ENCODE measurements at places on chromosomes 4 and X.

DNA sequence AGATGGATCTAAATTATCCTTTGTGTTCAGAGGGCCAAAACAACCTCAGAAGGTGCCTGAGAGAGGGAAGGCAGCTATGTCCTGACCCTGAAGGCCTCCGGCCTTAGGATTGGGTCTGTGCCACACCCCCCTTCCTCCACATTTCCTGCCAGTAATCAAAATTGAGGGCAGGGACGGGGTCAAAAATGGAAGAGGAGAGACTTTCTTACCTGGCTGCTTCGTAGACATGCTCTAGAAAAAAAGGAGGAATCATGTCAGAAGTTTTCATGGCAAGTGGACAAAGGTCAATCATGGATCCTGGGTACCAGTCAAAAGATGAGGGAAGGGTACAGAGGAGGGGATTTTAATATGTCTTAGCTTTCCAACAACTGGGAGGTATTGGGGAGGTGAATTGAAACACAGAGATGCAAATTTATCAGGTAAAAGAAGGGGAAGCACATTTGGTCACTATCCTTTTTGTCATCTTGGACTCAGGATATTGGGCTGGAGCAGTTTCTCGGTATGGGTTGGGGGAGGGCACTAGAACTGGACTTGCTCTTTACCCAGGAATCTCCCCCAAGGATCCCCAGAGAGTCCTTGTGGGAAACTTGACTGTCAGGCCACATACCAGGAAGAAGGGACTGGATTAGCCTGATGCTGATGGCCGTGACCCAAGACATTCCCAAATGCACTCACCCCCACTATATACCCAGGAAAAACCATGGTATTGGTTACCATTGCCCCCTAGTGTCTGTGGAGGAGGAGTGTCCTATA, 17.1 kb downstream of the VSIG4 start:
- no peak for DNase-seq

DNA sequence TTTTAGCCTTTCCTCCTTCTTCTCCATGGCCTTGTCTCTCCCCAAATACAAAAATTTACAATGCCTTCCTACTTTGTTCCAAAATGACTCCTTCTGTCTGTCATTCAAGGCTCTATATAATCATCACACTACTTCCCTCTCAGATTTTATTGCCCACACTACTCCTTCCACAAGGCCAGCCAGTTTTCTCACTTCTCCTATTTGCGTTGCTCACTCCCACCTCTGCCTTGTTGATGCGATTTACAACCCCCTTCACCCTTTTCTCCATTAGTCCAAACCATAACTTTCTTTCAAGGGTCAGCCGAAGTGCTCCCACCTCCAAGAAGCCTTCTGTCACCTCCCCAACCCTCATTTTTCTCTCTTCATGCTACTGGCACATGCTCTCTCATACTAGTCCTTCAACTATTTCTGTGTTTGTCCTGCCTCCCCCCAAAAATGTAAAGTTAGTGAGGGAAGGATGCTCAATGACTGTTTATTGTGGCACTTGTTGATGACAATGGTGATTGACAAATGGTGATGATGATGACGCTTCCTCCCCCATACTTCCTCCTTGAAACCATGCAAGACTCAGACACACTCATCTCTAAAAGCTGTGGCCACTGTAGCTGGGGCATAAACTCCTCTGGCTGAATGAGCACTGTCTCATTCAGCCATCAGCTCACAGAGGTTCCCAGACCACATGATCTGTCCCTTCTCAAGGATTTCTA, 2.7 kb upstream of the XKRX start:
- no peak for DNase-seq

DNA sequence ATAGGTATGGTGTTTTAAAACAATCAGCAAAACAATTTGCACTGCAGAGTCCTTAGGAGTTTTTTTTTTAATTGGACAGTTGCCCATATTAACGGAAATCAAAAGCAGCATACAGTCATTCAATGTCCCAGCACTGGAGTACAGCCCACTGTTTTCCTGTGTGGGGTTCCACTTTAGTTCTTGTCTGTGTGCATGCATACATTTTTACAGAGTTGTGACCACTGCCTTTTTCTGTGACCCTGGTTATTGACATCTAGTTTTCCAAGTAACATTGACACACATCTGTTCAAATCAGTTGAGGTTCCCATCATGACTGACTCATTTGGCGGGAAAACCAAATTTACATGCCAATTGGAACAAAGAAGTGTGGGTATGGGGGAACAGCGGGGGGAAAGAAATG, 83.3 kb downstream of the HPRT1 start:
- no peak for DNase-seq

DNA sequence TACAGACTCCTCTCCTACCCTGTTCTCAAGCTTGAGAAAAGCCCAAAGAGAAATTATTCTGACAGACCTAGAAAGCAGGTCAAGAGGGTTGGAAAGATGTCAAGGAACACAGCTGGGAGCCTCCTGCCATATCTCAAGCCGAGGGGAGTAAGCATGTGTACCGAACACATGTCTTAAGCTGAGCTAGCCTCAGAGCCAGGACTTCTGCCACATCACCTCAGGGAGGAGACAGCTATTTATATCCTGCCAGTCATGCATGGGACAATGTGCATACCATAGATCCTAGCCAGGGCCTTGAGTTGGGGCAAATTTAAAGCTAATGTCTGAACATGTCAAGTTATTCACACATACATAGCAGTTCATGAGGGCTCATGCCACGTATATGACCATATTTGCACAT, 11.8 kb downstream of the TMEM31 start:
- DNase-seq = no peak

DNA sequence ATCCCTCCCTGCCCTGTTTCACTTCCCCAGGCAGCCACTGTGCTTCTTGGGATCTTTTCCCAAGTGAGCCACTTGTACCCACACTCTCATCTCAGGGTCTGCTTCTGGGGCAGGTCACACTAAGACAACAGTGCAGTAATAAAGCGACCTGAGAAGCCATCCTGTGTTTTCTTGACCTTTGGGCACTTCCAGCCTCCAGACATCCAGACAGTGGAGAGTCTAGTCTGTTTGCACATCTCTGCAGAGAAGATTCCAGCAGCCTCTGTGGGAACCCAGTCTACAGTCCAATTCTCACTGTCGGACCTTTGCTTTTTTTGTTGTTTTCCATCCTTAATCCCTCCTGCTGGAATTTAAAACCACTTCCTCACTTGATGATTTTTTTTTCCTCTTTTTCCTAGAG, 50.3 kb upstream of the ATP6AP2 start:
- DNase-seq = no peak

GRCh38 chr4:160175064-160175643, 1072.3 kb downstream of the RAPGEF2 start:
- no peak for DNase-seq

GRCh38 chr4:16029262-16029661, 54.6 kb downstream of the PROM1 start:
- DNase-seq = no peak

- no peak for DNase-seq
Observed at GRCh38 chr4:85968945-85969819, 390.7 kb downstream of the MAPK10 start.

GRCh38 chr4:111991797-111992196, 153.5 kb upstream of the FAM241A start:
- no peak for DNase-seq

DNA sequence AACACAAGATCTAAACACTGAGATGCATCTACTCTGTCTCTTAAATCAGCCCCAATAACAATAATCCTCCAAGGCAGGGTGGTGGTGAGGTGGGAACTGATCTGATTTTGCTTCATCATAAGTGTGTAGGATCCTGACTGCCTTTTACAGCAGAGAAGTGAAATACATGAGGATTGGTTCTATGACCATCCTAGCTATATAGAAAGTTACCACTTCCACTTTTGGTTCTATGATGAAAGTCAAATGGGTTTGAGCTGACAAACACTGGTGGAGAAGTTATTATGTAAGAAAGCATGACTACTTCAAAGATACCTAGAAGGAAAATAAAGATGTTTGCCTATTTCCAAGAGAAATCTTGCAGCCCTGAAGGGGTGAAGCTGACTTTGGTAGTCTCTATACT, 181.6 kb downstream of the NKX6-1 start:
- no peak for DNase-seq

DNA sequence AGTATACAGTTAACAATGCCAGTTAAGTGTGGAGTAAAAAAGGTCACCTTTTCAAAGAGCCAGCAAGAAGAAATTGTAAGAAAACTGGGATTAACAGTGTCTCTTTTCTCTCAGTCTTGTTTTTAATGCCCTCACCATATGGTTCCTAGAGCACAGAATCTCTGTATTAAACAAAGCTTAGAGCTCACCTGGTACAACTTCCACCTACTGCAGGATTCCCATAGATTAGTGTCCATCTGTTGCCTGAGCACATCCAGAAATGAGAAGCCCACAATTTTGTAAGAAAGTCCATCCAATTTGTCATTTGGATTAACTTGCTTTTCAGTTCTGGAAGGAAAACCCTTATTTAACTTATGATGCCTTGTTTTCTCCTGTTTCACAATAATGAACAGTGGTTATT, 1037.1 kb downstream of the STPG2 start:
- DNase-seq = no peak

- DNase-seq = no peak
Observed at GRCh38 chr4:119774840-119775239, 146.2 kb upstream of the PDE5A start.

DNA sequence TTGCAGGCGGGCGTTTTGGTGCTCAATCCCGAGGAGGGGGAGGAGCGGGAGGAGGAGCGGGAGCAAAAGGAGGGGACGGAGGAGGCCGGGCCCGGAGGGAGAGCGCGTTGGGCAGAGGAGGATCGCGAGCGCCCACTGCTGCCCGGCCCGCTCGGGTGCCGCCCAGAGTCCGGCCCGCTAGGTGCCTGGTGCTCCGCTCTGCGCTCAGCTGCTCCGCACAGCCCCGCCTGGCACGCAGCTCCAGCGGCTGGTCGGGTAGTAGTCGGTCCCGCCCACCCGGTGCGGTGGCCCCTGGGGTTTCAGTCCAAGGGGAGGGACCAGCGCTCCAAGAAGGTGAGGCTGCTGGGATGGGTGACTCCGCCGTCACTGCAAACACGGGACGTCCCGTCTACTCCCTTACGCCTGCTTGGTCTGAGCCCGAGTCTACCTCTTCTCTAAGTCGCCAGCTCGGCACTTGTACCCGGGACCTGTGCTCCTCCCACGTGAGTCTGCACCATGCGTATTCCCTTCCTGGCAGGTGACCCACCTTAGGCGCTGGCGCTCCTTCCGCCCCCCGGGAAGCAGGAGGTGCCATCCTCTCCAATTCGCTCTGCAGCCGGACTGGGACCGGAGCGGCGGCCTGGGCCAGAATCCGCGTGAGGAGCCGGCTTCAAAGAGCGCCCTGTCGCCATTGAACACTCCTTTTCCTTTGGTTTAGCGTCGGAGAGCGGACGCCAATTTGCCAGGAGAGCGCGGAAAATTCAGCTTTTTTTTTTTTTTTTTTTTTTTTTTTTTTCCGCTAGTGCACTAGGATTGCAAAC, 405 bp upstream of the HS3ST1 start:
- DNase-seq = peak; percentile 59

- DNase-seq = no peak
Observed at GRCh38 chrX:110251526-110251925, 66.4 kb downstream of the AMMECR1 start.

DNA sequence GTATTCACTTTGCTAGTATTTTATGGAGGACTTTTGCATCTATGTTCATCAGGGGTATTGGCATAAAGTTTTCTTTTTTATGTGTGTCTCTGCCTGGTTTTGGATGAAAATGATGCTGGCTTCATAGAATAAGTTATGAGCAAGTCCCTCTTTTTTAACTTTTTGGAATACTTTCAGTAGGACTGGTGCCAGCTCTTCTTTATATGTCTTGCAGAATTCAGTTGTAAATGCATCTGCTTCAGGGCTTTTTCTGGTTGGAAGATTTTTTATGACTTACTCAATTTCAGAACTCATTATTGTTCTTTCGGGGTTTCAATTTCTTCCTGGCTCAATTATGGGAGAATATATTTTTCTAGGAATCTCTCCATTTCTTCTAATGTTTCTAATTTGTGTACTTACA, 9.1 kb upstream of the CSN2 start:
- DNase-seq = no peak

- DNase-seq = no peak
Observed at GRCh38 chr4:76492055-76492454, 57.0 kb downstream of the SHROOM3 start.

GRCh38 chr4:11155208-11155867, 273.4 kb downstream of the HS3ST1 start:
- DNase-seq = no peak

- no peak for DNase-seq
Observed at GRCh38 chr4:153909672-153910071, 120.8 kb upstream of the SFRP2 start.

- DNase-seq = peak; percentile 44
Observed at GRCh38 chr4:80266253-80266901, at the start of gene FGF5. Gene FGF5 (plus strand): TSS chr4:80266664. CDS start chr4:80266825, 161 bp downstream.

DNA sequence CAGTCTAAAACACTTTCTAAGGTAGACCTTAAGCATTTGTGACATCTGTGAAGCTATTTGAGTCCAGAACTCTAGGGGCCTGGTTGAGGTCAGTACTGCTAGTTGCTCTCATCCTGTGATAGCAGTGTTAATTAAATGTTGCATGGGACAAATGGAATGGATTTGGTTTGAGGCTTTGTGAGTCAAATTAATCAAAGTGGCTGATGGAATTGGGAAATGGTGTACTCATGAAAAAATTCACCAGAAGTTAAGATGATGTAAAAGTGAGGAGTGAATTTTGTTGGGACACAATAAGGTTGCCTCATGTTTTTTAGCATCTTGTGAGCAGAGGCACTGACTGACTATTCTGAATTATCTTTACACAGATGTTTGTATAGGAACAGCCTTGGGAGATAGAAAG, 99.2 kb upstream of the ARSJ start:
- no peak for DNase-seq

DNA sequence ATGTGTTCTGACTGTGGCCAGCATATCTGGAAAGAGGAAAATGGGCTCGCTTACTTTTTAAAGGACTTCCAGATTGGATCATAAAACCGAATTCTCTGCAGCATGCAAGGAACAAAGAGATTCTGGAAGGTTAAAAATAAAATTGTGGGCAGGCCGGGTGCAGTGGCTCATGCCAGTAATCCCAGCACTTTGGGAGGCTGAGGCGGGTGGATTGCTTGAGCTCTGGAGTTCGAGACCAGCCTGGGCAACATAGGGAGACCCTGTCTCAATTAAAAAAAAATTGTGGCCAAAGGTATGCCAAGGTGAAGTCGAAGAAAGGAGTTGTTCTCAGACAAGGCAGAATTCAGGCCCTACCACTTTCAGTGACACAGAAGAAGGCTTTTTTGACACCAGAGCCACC, 37.8 kb downstream of the NELFA start:
- no peak for DNase-seq

GRCh38 chr4:94892051-94892450, 134.3 kb downstream of the BMPR1B start:
- no peak for DNase-seq

Measured in 8988T (cell line).